T-helper 17 cell (primary cell): ENCODE measurements at places on chromosomes 5 and 9. TPM values are rescaled to one million over a fixed set of nuclear protein-coding genes. Genes with fewer than 3 reads are reported as not detected.
A peak's percentile ranks its signal among the peaks of the same experiment; 100 is the strongest.

DNA sequence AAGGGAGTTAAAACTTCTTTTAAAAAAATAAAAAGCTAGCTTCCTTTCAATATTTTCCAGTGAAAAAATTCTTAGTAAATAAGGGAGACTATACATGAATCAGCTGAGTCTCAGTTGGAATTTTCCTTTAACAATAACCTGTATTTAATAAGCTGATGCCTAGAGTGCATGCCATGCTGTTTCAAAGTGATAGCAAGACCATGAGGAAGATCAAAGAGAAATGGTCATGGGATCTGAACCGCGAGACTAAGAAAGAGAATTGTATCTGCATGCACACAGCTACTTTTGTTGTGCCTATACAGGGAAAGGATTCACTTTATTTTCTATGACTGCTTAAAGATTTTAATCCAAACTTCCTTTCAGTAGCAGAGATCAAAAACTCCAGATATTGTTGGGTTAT is 2217.0 kb downstream of the MAT2B start:
- H3K36me3 ChIP-seq, result no peaks in the 10 kb centered on the region
- H3K4me1 ChIP-seq, result no peaks in the 10 kb centered on the region
- no peaks in the 10 kb centered on the region for H3K27me3 ChIP-seq
- H3K27ac ChIP-seq, result no peak overlapping the region
- H3K4me3 ChIP-seq, result no peak overlapping the region

GRCh38 chr5:133246376-133247150 is 194.8 kb downstream of the HSPA4 start:
- H3K27me3 ChIP-seq, result peaks cover 10% of the 10 kb centered on the region
- H3K4me3 ChIP-seq, result no peak overlapping the region
- H3K27ac ChIP-seq, result peak overlapping the region; percentile 53
- no peaks in the 10 kb centered on the region for H3K36me3 ChIP-seq
- H3K4me1 ChIP-seq, result peaks cover 18% of the 10 kb centered on the region

GRCh38 chr5:73390972-73391371 is 57.6 kb downstream of the FOXD1 start:
- peaks cover 24% of the 10 kb centered on the region for H3K4me1 ChIP-seq
- H3K36me3 ChIP-seq, result peaks cover 3% of the 10 kb centered on the region
- no peak overlapping the region for H3K27ac ChIP-seq
- no peak overlapping the region for H3K4me3 ChIP-seq
- H3K27me3 ChIP-seq, result peaks cover 31% of the 10 kb centered on the region
- DNase-seq, result no peak

GRCh38 chr9:84748112-84748511 is 78.6 kb downstream of the NTRK2 start:
- no peak overlapping the region for H3K4me3 ChIP-seq
- no peaks in the 10 kb centered on the region for H3K36me3 ChIP-seq
- no peak for DNase-seq
- peaks cover 15% of the 10 kb centered on the region for H3K4me1 ChIP-seq

- H3K36me3 ChIP-seq, result no peaks in the 10 kb centered on the region
- no peaks in the 10 kb centered on the region for H3K4me1 ChIP-seq
- no peaks in the 10 kb centered on the region for H3K27me3 ChIP-seq
- no peak overlapping the region for H3K4me3 ChIP-seq
- H3K27ac ChIP-seq, result no peak overlapping the region
- DNase-seq, result no peak
Measured at GRCh38 chr5:30103052-30103451, 1090.4 kb upstream of the CDH6 start.

GRCh38 chr9:93659044-93659836 is 82.9 kb downstream of the PHF2 start:
- no peaks in the 10 kb centered on the region for H3K36me3 ChIP-seq
- no peaks in the 10 kb centered on the region for H3K4me1 ChIP-seq
- no peak overlapping the region for H3K4me3 ChIP-seq
- H3K27me3 ChIP-seq, result no peaks in the 10 kb centered on the region
- H3K27ac ChIP-seq, result no peak overlapping the region

- H3K4me3 ChIP-seq, result no peak overlapping the region
- no peaks in the 10 kb centered on the region for H3K27me3 ChIP-seq
- no peak for DNase-seq
- H3K4me1 ChIP-seq, result peaks cover 3% of the 10 kb centered on the region
- no peaks in the 10 kb centered on the region for H3K36me3 ChIP-seq
- H3K27ac ChIP-seq, result no peak overlapping the region
Measured at GRCh38 chr9:31519011-31519410, 865.4 kb upstream of the ACO1 start.

DNA sequence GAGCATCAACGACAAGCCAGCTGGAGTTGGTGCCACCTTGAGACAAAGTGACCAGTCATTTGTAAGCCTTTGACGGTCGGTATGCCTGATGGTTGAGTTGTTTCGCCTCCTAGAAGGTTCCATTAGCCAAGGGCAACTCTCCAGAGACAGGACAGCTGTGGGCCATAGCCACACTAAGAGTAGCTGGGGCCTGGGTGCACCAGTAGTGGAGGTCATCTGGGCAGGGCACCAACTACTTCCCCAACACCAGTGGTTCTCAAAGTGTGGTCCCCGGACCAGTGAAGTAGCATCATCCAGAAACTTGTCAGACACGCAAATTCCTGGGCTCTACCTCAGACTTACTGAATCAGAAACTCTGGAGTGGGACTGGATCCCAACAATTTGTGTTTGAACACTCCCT is 217.5 kb upstream of the TAS2R1 start:
- H3K27ac ChIP-seq, result no peak overlapping the region
- no peaks in the 10 kb centered on the region for H3K4me1 ChIP-seq
- DNase-seq, result no peak
- H3K36me3 ChIP-seq, result no peaks in the 10 kb centered on the region
- H3K27me3 ChIP-seq, result no peaks in the 10 kb centered on the region

DNA sequence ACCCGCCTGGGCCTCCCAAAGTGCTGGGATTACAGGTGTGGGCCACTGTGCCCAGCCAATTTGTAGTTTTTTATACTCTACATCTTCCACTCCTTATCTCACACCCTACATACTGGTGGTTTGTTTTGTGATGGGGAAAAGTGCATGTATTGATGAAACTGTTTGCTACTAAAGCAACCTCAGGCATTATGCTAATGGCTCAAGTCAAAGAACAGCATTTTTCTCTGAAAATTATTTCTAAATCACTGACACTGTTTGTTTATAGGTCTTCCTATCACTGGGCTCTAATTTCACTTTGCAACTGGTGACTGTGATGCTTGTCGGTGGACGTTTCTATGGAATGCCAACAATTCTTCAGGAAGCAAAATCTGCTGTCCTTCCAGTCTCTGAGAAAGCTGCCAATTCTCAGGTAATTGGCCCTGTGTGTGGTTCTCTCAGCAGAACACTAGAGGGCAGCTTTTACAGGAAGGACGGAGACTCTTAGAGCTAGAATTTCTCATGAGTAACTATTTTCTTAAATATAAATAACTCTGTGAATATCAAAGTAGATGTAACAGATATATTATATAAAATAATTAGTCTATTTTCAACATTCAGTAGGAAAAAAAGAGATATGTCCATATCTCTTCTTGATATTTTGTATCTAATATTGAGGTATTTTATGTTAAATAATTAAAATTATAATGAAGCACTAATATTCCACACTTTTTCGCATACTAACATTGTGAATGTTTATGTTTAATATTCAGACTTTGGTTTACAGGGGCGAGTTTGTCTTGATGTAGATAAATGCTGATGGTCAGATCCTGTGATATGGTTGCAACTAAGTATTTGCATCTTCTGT is 244.1 kb downstream of the ADGRV1 start:
- no peak for DNase-seq
- no peak overlapping the region for H3K4me3 ChIP-seq
- peaks cover 4% of the 10 kb centered on the region for H3K4me1 ChIP-seq
- no peak overlapping the region for H3K27ac ChIP-seq
- no peaks in the 10 kb centered on the region for H3K36me3 ChIP-seq

DNA sequence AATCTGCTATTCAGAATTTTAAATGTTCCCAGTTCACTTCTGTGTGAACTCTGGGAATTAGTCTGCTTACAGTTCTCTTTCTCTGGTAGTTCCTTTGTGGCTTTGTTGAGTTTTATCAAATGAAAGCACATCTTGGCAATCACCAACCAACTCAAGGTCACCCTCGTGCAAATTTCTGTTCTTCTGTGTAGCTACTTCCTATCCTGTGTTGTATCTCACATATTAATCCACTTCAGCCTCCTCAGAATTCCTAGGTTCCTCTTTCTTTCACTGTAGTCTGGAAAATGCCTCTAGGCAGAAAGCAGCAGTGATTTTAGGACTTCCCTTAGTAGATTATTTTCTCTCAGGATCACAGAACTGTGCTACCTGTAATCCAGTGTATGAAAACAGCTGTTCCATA is 100.3 kb downstream of the AUH start:
- no peak overlapping the region for H3K27ac ChIP-seq
- H3K36me3 ChIP-seq, result peaks cover 4% of the 10 kb centered on the region
- no peaks in the 10 kb centered on the region for H3K27me3 ChIP-seq
- no peak overlapping the region for H3K4me3 ChIP-seq

GRCh38 chr9:97889941-97890887 is 32.1 kb downstream of the TRMO start:
- DNase-seq, result peak; percentile 41
- H3K4me3 ChIP-seq, result no peak overlapping the region
- peaks cover 3% of the 10 kb centered on the region for H3K36me3 ChIP-seq
- peaks cover 4% of the 10 kb centered on the region for H3K4me1 ChIP-seq
- H3K27ac ChIP-seq, result peak overlapping the region; percentile 19
- H3K27me3 ChIP-seq, result no peaks in the 10 kb centered on the region

DNA sequence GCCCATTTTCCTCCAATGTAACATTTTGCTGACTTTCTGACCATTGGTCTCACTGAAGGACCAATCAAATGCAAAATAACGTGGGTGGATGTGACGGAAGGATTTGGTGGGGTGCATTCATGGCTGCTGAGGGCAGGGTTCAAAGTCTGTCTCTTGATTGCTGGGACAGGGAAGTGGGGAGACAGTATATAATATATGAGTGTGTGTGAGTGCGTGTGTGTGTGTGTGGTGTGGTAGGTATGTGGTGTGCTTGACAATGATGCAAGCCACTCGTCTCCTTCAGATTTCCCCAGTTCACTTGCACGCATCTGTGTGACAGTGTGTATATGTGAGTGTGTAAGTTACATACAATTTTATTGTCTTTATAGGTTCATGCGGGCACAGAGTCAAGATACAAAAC is 477.3 kb downstream of the DIRAS2 start:
- no peak overlapping the region for H3K4me3 ChIP-seq
- no peaks in the 10 kb centered on the region for H3K4me1 ChIP-seq
- H3K27ac ChIP-seq, result no peak overlapping the region
- peaks cover 9% of the 10 kb centered on the region for H3K27me3 ChIP-seq
- H3K36me3 ChIP-seq, result no peaks in the 10 kb centered on the region

- DNase-seq, result peak; percentile 64
- H3K4me1 ChIP-seq, result peaks cover 18% of the 10 kb centered on the region
- H3K27ac ChIP-seq, result peak overlapping the region; percentile 97
- H3K4me3 ChIP-seq, result peak overlapping the region; percentile 45
- no peaks in the 10 kb centered on the region for H3K36me3 ChIP-seq
Measured at GRCh38 chr9:129143031-129143927, 32.1 kb downstream of the PTPA start.

DNA sequence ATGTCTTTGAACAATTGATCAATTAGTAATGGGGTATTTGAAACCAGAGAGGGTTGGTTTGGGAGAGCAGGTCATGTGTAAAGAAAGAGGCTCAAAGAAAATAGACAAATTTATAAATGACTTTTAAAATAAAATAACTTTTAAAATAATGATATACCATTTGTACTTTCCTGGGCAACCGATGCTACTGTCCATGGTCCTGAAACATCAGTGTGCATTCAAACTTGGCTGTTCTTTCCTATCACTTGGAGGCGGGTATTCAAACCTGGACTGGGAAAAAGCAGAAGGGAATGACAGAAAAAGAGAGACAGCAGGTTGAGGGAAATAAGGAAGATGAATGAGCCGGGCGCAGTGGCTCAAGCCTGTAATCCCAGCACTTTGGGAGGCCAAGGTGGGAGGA is 1446.4 kb upstream of the WWC1 start:
- H3K4me1 ChIP-seq, result no peaks in the 10 kb centered on the region
- DNase-seq, result no peak
- H3K27ac ChIP-seq, result no peak overlapping the region
- no peaks in the 10 kb centered on the region for H3K27me3 ChIP-seq
- H3K4me3 ChIP-seq, result no peak overlapping the region
- no peaks in the 10 kb centered on the region for H3K36me3 ChIP-seq

GRCh38 chr5:92543201-92543600 is 1037.8 kb downstream of the NR2F1-AS1 start:
- no peak overlapping the region for H3K27ac ChIP-seq
- H3K36me3 ChIP-seq, result no peaks in the 10 kb centered on the region
- H3K4me3 ChIP-seq, result no peak overlapping the region
- no peaks in the 10 kb centered on the region for H3K27me3 ChIP-seq
- no peak for DNase-seq

GRCh38 chr5:120769312-120769872 is 305.3 kb downstream of the PRR16 start:
- no peak overlapping the region for H3K27ac ChIP-seq
- H3K4me1 ChIP-seq, result no peaks in the 10 kb centered on the region
- no peak for DNase-seq
- H3K27me3 ChIP-seq, result no peaks in the 10 kb centered on the region

GRCh38 chr5:176540956-176541337 is 3.7 kb upstream of the RNF44 start:
- no peak for DNase-seq
- no peaks in the 10 kb centered on the region for H3K36me3 ChIP-seq
- peak overlapping the region; percentile 97 for H3K27ac ChIP-seq
- no peaks in the 10 kb centered on the region for H3K27me3 ChIP-seq
- H3K4me1 ChIP-seq, result peaks cover 47% of the 10 kb centered on the region

DNA sequence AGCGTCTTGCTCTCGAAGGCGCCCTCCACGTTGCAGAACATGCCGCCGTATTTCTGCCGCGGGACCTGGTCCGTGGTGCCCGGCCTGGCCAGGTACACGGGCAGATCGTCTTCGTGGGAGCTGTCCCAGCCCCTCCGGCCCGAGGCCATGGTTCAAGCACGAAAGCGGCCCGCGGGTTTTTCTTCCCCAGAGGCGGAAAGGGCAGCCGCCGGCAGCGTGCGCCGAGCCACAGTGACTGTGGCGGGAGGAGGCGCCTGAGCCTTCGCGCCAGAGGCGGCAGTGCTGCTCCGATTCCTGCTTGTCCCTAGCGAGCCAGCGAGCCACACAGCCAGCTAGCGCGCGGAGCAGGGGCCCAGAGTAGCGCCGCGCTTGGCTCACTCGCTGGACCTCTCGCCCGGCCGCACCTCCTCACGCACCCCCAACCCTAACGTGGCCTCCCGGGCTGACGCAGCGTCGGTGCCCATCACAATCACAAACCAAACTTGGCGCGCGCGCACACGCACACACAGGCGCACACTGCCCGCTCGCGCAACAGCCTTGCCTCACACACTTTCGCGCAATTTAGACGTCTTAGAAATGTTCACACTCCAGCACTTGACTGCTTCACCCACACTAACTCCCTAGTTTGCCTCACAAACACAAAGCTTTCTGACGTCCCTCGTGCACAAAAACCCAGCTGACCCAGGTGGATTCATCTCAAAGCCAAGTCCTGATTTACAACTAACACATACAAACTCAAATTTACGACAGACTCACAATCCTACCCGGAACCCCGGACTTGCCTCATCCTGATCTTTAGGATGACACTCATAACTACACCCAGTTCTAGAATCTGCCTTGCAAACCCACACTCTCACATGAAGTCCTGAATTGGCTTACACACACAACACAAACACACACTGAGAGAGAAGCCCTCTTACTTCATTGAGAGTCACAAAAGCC is at the start of gene DPYSL3:
DPYSL3 (minus strand) TSS at position 359 of the 942 bp plus-strand sequence; CDS start at position 149, 210 bp downstream.
- peaks cover 5% of the 10 kb centered on the region for H3K36me3 ChIP-seq
- DNase-seq, result no peak
- peak within 1 kb of the TSS; percentile 10 for H3K4me3 ChIP-seq

- no peak overlapping the region for H3K27ac ChIP-seq
- DNase-seq, result no peak
- no peak overlapping the region for H3K4me3 ChIP-seq
Measured at GRCh38 chr9:134963546-134963945, 45.8 kb upstream of the FCN1 start.

Gene WNT8A
- total RNA-seq, result not detected

Gene SLC23A1
- not detected for total RNA-seq

Gene SLC22A4
- total RNA-seq, result 0.70 TPM

Gene GARIN3
- not detected for total RNA-seq

Gene HOMER1
- total RNA-seq, result 2.2 TPM

Gene C9
- total RNA-seq, result not detected
